ENCODE measurements at places on chromosomes 4 and X.

- no peak for DNase-seq
These were observed 23.9 kb upstream of the TMSB4X start for GRCh38 chrX:12950851-12951594.

GRCh38 chrX:129613596-129613995 lies 41.2 kb downstream of the APLN start:
- no peak for DNase-seq

- no peak for DNase-seq
These were observed 108.3 kb downstream of the AFAP1 start for GRCh38 chr4:7831330-7831729.

DNA sequence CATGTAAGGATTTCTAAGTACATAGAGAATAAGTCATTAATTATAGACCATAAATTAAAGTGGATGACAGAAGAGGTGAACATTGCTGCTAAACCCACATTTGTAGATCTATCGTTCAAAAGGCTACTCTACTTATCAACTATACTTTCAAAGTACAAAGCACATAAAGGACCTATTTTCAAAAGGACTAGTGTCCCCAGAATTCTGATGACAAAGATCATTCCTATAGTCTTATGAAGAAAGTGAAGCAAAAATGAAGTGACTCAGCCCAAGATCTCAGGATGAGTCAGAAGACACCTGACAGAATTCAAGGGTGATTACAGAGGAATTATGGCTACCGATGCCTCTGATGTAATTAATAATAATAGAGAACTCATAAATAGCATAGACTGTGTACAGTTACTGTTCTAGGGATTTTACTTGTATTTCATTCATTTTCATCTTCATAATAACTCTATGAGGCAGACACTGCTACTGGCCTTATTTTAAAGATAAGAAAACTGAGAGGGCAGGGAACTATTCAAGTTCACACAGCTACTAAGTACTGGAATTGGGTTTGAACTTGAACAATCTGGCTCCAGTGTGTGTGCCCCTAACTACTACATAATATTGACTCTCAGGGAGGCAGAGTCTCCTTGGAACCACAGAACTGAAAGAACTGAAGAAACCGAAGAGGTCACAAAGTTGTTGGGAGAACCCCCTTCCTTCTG lies 17.1 kb downstream of the USP46 start:
- DNase-seq: no peak

- no peak for DNase-seq
These were observed 21.2 kb downstream of the DOK7 start for GRCh38 chr4:3484057-3484973.

DNA sequence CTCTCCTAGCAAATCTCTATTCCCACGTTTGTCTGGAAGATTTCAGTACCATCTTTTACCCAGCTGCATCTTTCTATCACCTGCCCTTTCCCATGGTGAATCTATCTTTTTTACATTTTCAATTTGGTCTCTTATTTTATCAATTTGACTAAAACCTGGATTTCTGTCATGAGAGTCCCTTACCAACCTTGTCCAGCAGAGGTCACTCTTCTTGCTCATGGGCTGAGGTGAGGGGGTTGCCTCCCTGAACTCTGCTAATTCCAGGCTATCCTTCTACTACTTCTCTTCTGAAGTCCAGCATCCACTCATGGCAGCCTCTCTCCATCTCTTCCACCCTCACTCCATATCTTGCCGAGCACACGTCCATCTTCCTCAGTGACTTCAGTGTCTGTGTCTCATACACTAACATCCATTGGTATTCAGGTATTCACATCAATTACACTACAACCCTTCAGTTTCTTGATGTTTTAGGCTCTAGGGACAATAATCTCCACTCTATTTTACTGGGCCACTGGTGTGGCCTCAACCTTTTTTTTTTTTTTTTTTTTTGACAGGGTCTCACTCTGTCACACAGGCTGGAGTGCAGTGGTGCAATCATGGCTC lies 17.8 kb upstream of the ZNF827 start:
- DNase-seq: no peak

GRCh38 chr4:147682755-147683154 lies 1.2 kb downstream of the PRMT9 start:
- no peak for DNase-seq

GRCh38 chr4:24032371-24032989 lies 142.6 kb upstream of the PPARGC1A start:
- DNase-seq: no peak

GRCh38 chr4:26048950-26049349 lies 134.9 kb downstream of the SMIM20 start:
- DNase-seq: no peak

DNA sequence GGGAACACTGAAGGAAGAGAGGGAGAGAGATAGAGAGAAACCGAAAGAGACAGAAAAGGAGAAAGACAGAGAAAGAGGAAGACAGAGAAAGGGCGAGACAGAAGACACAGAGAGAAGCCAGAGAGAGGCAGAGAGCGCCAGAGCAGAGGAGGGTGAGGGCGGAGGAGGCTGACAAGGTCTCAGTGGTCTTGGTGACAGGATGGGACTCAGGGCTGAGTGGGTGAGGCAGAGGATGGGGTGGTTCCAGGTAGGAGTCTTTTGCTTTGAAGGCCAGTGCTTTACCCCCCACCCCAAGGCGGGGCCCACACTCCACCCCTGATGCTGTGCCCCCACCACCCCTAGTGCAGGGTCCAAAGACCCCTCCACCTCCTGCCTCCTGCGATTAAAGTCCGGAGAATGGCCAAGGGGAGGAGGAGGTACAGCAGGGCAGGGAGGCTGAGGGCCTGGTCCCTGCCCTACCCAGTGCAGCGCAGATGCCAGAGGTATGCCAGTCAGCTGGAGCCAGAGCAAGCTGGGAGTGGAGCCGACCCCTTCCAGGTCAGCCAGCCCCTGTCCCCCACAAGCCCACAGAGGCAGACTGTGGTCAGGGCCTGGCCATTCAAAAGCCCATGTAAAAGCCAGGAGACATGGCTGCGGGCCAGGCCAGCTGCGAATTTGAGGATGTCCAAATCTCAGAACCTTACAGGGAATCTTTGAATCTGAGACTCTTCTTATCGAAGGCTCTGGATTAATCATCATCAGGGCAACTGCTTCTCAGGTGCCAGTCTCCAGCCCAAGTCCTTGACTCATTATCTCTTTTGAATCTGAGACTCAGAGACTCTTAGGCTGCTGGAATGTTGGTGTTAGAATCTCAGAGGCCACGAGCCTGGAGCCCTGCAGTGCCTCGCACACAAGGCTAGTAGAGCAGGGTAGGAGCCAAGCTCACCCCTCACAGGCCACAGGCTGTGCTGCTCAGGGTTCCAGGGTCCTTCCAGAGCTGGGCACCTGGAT lies 758 bp downstream of the IQSEC2 start:
- no peak for DNase-seq

DNA sequence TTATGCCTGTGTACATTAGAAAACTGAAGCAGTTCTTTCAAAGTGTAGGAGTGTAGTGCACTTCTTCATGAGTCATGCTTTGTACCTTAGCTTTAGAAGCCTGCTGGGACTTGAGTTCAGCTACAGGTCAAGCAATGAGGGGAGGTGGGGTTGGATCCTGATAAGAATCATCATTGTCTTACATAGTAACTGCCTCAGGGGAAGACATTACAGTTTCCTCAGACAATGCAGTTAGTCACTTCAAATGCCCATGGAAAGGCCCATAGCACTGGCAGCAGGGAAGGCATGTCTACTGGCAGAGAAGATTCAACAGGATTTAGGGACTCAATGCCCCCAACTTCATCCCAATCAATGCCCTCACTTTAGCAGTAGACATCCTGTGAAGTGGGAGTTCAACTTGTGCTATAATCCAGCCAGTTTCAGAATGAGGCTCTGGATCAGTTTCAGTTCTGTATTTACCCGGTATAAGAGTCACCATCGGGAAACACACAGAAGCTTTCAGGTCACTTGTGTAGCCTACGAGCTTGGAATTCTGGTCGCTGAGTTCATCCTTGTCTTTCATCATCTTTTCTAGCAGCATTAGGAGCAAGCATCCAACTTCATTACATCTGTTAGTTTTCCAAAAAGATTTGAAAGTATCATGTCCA lies 1216.5 kb downstream of the RAPGEF2 start:
- no peak for DNase-seq

GRCh38 chr4:123283371-123283895 lies 113.2 kb upstream of the SPRY1 start:
- no peak for DNase-seq

DNA sequence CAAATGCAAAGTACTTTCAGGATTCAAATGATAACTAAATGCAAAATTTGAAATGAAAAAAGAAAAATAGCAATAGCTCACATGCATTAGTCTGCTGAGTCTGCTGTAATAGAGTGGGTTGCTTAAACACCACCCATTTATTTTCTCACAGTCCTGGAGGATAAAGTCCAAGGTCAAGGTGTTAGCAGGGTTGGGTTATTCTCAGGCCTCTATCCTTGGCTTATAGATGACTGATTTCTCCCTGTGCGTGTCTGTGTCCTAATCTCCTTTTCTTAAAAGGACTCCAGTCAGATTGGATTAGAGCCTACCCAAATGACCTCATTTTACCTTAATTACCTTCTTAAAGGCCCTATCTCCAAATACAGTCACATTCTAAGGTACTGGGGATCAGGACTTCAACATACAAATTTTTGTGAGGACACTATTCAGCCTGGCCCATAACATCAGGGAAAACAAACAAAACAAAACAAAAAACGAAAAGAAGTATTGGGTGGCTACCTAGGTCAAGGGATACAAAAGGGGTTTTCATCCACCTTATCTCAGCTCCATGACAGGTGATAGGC lies 6.3 kb upstream of the TBL1X start:
- DNase-seq: no peak

GRCh38 chr4:168685136-168685809 lies 188.4 kb downstream of the PALLD start:
- no peak for DNase-seq

DNA sequence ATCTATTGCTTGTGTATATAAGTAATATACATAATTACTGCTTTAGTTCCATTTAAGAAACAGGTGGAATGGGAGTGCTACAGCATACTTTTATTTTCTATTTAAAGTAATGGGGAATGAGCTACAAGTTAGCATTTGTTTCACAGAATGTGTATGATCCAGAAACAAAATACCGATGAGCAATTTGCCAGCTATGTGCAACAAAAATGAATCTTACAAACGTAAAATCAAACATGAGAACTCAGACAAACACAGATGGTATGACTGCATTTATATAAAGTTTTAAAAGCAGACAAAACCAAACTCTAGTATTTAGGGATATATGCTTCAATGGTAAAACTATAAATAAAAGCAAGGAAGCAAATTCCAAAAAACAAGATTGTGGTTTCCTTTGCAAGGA lies 141.7 kb downstream of the PAPSS1 start:
- no peak for DNase-seq

DNA sequence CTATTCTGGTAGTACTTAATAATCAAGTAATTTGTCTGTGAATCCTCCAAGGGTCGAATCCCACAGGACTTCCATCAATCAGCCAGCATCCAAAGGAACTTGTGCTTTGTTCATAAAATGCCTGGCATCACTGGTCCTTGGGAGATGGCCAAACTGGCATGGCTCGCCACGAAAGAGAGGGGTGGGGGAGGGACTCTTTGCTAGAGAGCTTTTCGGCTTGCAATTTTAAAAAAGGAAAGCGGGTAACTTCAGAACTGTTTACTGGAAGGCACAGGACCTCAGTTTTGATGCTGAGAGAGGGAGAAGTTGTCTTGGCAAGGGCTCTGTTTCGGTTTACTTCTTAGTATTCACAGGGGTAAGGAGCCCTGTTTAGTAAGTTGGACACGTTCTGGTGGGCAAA lies 79.4 kb upstream of the FHL1 start:
- DNase-seq: no peak

DNA sequence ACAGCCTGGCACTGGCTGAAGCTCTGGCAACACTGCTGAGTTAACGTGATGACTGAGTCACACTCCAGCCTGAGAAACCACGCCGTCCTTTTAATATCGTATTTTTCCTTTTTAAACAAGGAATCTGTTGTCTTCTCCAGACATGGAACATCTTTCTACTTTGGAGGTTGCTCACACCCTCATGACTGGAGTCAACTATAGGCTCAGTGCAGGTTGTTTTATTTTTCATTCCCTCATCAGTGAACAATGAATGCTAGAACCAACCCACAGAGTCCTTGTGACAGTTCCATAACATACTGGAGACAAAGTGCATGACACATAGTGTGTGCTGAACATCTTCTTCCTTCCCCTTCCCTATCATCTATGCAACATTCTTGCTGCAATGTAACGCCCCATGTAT lies 76.8 kb upstream of the CPEB2 start:
- no peak for DNase-seq

GRCh38 chr4:137015426-137016409 lies 516.6 kb downstream of the PCDH18 start:
- DNase-seq: no peak

- DNase-seq: no peak
These were observed 35.5 kb downstream of the NOP14 start for GRCh38 chr4:2927696-2928075.

GRCh38 chr4:80192937-80193336 lies 4.4 kb upstream of the PRDM8 start:
- DNase-seq: peak; percentile 76

DNA sequence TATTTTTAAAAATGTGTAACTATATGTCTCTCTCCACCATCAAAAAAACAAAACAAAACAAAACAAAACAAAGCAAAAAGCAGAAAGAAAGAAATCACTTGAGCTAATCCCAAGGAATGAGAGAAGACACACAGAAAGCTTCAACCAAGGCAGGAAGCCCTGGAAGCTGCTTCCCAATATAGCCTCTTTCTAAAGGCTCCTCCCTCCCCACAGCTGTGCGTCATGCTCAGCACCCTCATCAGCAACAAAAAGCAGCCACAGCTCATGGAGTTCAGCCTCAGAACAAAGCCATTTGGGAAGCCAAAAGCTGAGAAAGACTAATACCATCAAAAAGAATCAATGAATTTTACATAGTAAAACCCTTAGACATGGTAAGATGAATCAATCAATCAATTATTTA lies 501.6 kb upstream of the SMIM31 start:
- no peak for DNase-seq

GRCh38 chr4:88792821-88793220 lies 95.2 kb upstream of the NAP1L5 start:
- no peak for DNase-seq

DNA sequence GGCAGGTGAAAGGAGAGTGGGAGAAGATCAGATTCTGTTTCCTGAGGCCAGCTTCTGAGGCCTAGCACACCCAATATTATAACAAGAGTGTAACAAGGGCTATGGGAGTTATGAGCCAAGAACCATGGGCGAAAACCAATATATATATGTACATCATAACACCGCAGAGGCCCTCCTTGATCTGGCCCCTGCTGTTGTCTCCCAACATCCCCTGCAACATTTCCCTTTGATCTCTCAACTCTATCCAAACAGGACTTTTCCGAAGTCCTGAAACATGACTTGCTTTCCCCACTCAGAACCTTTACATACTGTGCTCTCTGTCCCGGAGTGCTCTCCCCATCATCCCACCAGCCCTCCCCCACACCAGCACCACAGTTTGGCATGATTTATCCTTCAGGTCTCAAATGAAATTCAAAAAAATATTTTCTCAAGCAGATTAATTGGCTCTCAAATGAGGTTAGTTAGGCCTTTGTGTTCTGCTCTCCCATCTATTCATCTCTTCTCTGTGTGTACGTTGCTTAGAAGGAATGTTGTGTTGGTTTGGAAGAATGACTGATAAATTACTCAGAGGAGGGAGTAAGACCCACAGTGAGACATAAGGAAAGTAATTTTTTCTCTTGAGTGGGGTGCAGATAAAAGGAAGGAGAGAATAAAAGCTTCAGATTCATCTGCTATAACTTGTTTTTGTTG lies 58.1 kb upstream of the SMIM10 start:
- no peak for DNase-seq
